ENCODE measurements at places on chromosomes 5 and 9. TPM values are rescaled to one million over a fixed set of nuclear protein-coding genes. Genes with fewer than 3 reads are reported as not detected.

GRCh38 chr5:108184940-108185339, 197.0 kb downstream of the FBXL17 start:
- no peaks in the 10 kb centered on the region for H3K36me3 ChIP-seq
- no peak for DNase-seq
- H3K27ac ChIP-seq = no peak overlapping the region
- no peaks in the 10 kb centered on the region for H3K27me3 ChIP-seq

IL4 gene
- 2.5 TPM for total RNA-seq

NXNL2 gene
- not detected for total RNA-seq

GRCh38 chr9:89629081-89629976, 24.5 kb downstream of the GADD45G start:
- H3K27me3 ChIP-seq = peaks cover 37% of the 10 kb centered on the region
- H3K4me3 ChIP-seq = no peak overlapping the region
- H3K27ac ChIP-seq = no peak overlapping the region
- H3K36me3 ChIP-seq = no peaks in the 10 kb centered on the region
- peak; percentile 45 for DNase-seq

DNA sequence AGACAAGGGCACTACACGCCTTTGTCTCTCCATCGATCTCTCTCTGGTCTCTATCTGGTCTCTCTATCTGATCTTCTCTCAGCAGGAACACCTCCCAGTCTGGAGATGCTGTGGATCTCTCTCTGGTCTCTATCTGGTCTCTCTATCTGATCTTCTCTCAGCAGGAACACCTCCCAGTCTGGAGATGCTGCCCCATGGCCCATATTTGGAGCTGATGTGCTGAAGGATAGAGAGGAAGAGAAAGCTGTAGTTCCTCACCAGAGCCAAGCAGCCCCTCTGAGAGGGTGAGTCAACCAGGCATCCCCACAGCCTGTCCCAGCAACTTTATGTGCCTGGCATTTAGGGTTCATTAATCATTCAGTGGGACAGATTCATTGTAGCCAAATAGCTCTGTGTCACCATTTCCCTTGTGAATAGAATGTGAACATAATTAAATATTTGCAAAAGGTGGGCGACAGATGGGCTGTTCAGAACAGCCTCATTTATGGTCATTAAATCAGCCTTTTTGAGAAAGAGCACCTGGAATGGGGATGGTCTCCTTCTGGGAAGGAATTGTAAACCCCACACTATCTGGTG, 189.3 kb upstream of the MAST4 start:
- no peak overlapping the region for H3K27ac ChIP-seq
- H3K4me3 ChIP-seq = no peak overlapping the region
- no peak for DNase-seq
- peaks cover 15% of the 10 kb centered on the region for H3K27me3 ChIP-seq

Measured in activated CD8-positive, alpha-beta memory T cell treated with anti-CD3 and anti-CD28 coated beads, Interleukin-2, amount 10 ng/mL, durations not matched to agents 7 days and 5 days (primary cell).